ENCODE measurements at places on chromosomes 13 and 19. TPM values are rescaled to one million over a fixed set of nuclear protein-coding genes. Genes with fewer than 3 reads are reported as not detected.

DNA sequence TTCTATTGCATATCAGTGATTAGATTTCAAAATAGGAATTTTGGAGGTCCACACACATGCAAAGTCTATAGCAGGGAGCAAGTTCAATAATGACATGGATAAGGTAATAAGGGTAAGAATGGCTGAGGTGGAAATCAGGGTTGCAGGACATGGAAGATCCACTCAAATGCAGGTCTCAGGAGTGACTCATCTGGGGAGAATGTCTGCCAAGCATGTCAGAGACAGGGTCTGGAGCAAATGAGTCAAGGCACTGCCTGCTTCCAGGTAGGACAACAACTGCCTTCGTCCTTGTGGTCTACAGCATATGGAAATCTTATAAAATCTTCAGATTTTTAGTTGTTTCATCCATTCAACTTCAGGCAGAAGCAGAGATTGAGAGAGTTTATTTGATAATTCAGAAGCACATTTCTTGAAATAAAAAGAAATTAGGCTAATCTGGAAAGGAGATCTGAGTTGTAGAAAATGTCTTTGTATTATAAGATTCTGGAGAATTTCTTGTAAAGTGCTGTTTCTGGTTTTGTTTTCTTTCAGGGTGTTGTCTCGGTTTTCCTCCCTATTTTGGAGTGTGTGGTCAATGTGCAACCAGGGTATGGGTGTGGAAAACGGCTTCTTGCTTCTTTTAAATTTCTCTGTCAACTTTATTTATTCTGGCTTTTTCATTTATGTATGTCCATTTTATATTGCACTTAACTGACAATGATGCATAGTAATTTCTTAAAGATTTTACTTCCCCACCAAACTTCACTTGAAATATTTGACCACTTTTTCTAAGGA lies 748.8 kb downstream of the LIG4 start:
- DNase-seq, result peak; percentile 1

DNA sequence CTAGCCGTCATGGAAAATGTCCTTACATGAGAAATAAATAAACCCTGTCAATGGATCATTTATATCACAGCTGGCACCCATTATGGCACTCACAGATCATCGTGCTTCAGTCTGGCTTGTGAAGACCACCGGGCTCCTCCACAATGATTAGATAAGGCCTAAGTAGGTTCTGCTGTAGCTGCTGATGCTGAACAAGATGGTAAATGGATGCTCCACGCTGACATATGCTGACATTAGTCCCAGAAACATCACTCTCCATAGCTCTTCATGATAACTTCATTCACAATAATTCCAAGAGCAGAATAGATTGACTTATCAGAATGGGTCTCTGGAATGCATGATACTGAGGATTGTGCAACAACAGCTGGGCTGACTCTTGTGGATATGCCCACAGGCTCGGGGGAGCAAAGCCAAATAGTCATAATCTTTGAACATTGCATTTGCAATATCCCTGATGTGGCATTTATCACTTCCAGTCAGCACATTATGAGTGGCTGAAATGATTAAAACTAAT lies 63.8 kb upstream of the RXFP2 start:
- DNase-seq, result no peak

DNA sequence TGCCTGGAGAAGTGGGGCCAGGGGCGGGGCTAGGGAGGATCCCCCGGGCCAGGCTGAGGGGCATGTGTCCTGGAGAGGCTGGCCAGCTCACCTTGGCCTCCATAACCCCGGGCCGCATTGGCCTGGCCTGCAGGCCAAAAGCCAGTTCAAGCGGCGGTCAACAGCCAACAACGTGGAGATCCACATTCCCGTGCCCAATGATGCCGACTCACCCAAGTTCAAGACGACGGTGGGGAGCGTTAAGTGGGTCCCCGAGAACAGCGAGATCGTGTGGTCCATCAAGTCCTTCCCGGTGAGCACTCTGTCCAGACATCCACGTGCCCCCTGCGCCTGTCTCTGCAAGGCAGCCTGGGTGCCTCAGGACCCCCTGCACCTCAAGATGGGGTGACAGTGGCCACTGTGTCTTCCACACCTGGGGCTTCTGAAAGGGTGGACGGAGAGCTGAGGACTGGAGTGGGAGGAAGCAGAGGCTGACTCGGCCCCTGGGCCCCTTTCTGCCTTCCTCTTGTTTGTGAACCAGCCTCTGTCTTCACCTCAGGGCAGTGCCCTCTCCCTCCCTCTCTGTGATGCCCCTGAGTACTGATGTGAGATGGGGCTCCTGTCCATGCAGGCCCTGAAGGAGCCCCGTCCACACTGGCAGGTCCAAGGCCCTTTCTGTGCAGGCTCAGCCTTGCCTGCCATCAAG lies 31.1 kb downstream of the AP1M1 start:
- no peak for DNase-seq

- DNase-seq, result no peak
These were observed 472.1 kb downstream of the DIAPH3 start for GRCh38 chr13:59691501-59692066.

The KL gene
- not detected for total RNA-seq

The CLIP3 gene
- total RNA-seq, result 0.46 TPM
